Posterior vena cava (tissue), 2 donors: ENCODE measurements at places on chromosomes 2 and 18.

DNA sequence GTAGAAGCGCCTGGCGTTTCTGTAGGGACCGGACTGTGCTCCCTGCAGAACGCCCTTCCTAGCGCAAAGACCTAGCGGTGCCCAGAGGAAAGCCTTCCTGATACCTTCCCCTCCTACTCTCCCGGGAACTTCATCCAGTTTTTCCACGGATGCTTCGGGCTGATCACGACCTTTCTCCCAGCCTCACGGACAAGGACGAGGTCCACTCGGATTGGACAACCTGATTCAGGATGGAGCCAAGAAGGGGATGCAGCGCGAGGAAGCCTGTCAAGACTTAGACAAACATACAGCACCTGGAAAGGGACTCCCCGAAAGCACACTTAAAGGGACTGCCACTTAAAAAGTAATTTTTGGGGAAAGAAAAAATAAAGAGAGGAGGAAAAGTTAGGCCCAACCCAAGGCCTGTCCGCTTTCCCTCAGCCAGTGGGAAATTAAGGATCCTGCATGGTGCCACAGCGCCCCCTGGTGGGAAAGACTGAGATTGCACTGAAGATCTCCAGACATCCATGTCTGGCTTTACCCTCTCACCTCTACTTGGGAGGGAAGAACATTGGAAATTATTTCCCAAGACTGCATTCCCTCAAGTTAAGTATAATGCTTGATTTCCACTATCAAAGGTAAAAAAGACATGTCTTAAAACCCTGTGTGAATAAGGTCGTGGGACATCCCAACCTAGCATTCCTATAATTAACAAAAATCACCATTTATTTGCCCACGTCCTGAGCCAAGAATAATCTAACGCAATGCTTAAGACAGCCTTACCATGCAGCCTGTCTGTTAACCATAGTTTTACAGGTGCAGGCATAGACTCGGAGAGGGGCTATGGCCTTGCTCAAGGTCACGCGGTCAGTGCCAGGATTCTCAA, 13.4 kb upstream of the COPS8 start:
- peak; percentile 90 for DNase-seq

GRCh38 chr2:70837980-70838925, 2.6 kb upstream of the CD207 start:
- no peak for DNase-seq

GRCh38 chr18:44198612-44199284, 481.9 kb upstream of the SETBP1 start:
- DNase-seq: no peak

GRCh38 chr2:33205693-33206434, 259.1 kb downstream of the LTBP1 start:
- no peak for DNase-seq

DNA sequence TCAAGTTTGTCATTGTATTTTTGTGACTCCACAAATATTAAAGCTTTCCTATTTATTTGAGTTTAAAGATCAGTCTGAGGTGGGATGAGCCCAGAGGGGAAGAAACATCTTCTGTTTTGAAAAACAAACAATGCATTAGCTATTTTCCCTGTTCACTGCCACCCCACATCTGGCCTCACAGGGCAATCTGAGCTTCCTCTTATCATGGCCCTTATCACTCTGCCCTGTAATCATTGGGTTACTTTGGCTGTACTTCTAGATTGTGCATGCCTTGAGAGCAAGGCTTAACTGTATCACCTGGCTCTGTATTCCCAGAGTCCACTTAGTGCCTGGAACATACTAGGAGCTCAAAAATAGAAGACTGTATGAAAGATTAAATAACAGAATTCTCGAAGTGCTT, 241.6 kb upstream of the NT5C1B start:
- DNase-seq: no peak

GRCh38 chr18:54712306-54712705, 116.0 kb upstream of the RAB27B start:
- no peak for DNase-seq

DNA sequence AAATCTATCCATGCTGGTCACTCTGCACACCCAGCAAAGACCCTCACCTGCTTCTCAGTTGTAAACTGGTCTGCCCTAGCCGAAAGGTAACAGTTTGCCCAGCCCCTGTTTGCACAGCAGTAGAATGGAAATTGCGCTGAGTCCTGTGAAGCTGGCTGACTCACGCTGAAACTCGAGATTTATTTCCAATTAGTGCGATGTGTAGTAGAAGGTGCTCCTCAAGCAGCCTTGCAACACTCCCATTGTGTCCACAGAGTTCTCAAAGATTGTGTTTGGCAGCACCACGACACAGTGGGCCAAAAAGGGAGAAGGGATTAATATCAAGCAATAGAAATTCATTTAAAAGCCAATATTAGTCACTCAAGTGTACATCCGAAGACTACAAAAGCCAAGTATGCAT, 21.7 kb upstream of the APCDD1 start:
- DNase-seq: no peak

DNA sequence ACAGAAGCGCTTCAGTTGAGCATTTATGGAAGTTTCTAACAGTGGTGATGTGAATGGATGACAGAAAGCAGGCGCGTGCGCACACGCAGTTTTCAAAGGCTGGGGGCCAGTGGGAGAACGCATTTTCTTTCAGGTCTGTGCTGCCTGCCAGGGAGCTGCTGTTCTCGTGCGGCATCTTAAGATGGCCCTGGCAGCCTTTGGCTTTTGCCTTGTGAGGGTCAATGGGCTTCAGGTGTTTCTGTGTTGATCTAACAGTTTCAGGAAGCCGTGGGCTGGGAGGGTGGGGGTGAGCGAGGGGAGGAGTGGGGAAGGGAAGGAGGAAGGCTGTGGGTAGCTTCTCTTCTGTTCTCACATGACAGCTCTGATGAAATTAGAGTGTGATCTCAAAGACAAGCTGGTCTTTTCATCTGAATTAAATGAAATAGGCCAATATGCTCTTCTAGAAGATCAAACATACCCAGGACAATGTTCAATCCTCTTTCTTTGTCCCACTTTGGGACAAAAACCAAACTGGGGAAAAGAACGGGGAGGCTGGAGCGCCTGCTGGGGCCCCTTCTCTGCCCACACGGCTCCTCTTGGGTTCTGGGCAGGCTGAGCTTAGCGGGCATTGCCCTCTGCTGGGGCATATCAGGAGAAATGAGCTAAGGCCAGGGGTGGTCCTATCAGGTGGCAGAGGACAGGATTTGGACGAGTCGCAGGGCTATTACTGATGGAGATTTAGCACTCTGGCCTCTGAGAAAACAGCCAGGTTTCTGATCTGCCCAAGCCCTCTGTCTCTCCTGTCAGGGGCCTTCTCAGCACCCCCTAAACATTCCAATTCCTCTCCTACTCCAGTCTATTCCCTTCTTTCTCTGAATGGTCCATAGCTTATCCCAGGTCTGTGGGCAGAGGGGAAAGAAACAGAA, 126.2 kb upstream of the LGALSL start:
- no peak for DNase-seq

- DNase-seq: peak; percentile 68
Observed at GRCh38 chr2:217838409-217838831, 164.4 kb downstream of the TNS1 start.

DNA sequence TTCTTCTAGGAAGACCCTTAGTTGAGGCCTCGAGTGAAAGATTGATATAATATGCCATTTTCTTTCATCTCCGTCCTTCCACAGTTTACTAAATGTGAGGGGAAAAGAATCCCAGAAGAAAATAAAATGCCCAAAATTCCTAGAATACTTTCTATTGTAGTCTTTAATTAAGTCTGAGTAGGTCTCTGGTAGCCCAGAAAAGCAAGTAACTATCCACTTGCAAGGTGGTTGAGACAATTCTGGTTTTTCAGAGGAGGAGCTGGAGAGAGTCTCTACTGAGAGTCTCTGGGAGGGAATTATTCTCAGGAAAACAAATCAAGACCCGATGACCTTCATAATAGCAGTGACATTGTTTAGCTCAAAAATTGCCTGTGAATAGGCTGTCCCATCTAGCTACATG, 63.9 kb upstream of the TTC39C start:
- DNase-seq: no peak

GRCh38 chr18:11976315-11977152, 4.8 kb upstream of the IMPA2 start:
- no peak for DNase-seq

- no peak for DNase-seq
Observed at GRCh38 chr2:199392363-199392762, 65.4 kb downstream of the SATB2 start.

DNA sequence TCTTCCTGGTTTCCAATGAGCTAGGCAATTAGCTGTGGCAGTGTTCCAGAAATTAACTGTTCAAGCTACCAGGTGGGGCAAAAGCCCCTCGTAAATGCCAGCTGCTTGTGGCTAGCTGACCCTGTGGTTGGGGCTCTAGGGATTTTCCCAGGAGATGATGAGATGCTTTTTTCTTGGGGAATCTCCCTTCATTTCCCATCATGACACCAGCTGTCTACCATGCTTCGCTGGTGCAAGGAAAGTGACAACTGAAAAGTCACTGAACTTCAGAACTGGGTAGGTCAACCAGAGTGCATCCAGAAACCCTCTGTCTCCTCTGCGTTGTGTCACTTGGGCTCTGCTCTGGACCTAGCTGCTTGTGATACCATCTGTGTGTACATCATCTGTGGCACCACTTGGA, 386.5 kb upstream of the DCC start:
- no peak for DNase-seq

DNA sequence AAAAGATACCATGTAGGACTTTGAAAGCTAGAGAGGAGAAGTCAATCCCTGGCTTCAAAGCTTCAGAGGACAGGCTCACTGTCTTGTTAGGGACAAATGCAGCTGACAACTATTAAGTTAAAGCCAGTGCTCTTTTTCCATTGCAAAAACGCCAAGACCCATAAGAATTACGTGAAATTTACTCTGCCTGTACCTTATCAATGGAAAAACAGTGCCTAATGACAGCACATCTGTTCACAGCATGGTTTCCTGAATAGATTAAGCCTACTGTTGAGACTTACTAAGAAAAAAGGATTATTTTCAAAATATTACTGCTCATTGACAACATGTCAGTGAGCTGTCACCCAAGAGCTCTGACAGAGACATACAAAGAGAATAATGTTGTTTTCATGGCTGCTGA, 52.9 kb downstream of the ANKRD12 start:
- DNase-seq: no peak

DNA sequence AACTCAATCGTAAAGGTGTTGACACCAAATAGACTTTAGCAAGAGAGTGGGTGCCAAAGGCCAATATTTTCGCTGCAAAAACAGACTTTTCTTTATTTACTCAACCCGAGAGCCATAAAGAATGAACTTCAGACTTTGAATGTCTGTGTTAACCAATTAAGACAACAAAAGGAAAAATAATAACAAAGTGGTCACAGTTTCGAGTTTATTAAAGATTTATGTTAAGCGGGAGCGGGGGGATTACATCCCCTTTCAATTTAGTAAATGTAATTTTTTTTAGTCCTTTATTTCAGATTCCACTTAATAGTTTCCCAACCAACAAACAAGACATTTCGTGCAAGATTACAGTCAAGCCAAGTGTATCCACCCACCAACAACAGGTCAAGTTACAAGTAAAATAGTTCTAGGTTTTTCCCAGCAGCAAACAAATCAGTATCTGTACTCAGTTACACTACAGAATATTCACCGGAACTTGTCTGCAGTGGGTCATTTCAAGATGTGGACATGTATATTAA, 9.0 kb downstream of the CDH2 start:
- no peak for DNase-seq

DNA sequence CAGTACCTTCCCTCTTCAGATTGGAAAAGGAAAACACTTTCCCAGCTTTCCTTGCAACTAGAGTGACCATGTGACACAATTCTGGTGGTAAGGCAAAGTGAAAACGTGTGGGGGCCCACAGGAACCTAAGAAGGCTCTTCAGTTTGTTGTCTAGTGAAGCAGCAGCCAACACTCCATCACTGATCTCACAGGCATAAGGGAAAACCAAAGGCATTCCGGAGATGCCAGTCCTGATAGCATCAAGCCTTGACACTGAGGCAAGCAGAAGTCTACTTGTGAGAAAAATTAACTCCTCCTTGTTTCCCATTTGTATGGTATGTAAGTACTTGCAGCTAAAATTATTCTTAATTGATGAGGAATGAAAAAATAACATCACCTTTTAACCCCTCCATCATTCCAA, 88.3 kb downstream of the ETAA1 start:
- DNase-seq: no peak

- peak; percentile 41 for DNase-seq
Observed at GRCh38 chr18:76391038-76391437, 104.0 kb downstream of the ZNF516 start.

DNA sequence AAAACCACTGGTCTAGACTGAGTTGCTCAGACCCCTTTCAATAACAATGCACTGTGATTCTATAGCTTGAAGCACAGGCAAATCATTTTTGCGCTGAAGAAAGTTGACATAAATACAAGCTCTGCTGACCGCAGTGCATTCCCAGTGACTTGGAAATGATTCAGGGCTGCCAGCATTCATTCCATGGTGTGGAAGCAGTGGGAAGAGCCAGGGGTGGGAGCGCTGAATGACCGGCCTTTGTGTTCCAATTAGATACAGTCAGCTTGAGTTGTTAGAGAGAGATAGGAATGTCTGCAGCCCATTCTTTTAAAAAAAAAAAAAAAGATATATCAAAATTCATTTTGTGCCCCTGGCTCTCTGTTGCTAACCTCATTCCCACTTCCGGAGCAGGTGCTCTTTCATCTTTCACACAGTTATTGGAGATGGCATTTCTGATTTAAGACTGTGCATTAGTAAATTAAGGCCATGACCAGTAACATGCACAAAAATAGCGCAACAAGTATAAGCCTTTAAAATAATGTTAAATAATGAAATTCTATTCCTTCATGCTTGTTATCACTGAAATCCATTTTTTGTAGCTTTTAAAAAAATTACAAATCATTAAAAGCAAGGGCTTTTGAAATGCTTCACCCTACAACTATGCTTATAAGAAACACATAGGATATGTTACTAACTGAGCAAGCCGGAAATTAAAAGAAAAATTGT, 59.4 kb upstream of the CTLA4 start:
- no peak for DNase-seq

GRCh38 chr2:105683011-105683492, 61.7 kb upstream of the NCK2 start:
- no peak for DNase-seq

- DNase-seq: no peak
Observed at GRCh38 chr2:99389371-99389770, 52.2 kb downstream of the EIF5B start.

GRCh38 chr18:8814206-8814605, 108.8 kb downstream of the MTCL1 start:
- no peak for DNase-seq

DNA sequence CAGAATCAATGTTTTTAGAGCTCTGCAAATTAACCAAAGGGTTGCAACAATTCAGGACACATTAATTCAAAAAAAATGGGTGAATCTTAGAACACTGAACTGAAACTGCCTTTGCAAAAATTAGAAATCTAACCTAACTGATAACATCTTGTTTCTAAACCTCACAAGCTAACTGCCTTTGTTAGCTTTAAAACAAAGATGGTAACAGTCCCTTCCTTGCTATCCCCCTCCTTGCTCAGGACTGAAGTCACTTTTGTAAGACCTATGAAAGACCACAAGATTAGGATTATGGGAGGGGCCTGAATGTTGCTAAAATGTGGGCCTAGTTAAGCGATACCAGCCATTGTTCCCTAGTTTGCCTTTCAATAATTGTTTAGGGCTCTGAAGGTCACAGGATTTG, 44.9 kb upstream of the LONRF2 start:
- DNase-seq: no peak

- DNase-seq: no peak
Observed at GRCh38 chr2:28619213-28620196, 123.6 kb downstream of the PLB1 start.
